ENCODE measurements at places on chromosomes 3 and 15.

GRCh38 chr3:61903931-61904657 lies 342.7 kb downstream of the PTPRG start:
- DNase-seq, result no peak

DNA sequence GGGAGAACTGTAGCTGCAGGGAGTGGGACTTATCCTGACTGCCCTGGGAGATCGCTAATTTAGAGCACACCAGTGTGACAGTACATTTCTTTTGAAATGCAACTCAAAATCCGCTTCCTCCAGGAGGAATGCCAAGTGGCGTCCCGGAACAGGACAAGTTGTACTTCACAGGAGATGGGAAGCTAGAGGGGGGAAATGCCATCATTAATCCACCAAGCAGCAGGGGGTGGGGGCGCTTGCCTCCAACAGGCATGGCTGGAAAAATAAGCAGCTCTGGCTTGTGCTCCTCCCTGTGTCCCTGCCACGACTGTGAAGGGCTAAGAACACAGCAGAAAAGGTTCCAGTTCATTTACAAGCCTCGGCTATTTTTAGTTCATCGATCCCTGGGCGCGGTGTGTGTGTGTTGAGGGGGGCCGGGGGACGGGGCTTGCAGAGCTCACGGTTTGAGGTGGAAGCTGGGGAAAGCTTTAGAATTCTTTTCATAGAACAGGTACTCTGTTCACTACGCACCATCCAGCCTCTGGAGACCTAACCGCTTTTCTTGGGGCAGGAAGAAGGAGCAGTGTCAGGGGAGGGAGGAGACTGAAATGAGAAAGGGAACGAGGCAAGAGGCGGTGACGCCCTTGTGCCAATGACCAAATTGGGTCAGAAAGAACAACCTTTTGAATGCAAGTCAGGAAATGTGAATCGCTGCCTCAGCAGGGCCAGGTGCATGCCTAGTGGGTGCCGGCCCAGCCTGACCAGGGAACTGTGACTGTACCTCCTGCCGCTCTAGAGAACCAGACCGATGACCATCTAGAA lies 51.8 kb upstream of the DGKG start:
- no peak for DNase-seq

DNA sequence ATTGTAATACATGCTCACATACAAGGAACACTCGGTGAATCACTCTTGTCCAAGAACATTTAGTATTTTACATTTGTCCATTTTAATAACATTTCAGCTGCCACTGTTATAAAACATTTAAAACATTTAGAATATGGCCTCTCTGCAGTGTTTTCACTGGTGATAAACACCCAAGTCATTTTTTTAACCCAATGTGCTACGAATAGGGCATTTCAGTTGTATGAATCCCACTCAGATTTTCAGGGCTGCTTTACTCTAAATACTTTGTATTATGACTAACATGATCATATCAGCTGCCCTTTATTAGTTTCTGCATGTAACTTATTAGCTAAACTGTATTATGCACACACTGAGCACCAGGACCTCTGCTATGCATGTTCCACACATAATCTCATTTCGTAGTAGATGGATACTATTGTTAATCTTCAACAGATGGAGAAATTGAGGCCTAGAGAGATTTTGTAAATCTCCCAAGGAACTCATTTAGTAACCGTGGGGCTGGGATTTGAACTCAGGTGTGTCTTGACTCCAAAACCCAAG lies 148.6 kb upstream of the CDIN1 start:
- no peak for DNase-seq

- no peak for DNase-seq
These were observed 138.1 kb downstream of the GREM1 start for GRCh38 chr15:32855942-32856341.

DNA sequence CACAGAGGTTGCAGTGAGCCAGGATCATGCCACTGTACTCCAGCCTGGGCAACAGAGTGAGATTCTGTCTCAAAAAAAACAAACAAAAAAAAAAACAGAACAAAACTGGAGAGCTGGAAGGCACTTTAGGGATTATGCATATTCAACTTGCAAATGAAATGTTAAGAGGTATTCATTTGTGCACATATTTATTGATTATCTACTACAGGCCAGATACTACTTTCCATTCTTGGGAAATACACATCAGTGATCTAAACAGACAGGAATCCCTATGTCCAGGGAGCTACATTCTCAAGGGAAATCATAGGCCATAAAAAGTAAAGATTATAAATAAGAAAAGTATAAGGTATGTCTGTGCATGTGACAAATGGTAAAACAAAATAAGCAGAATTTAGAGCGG lies 322.6 kb downstream of the GABRG3 start:
- no peak for DNase-seq

DNA sequence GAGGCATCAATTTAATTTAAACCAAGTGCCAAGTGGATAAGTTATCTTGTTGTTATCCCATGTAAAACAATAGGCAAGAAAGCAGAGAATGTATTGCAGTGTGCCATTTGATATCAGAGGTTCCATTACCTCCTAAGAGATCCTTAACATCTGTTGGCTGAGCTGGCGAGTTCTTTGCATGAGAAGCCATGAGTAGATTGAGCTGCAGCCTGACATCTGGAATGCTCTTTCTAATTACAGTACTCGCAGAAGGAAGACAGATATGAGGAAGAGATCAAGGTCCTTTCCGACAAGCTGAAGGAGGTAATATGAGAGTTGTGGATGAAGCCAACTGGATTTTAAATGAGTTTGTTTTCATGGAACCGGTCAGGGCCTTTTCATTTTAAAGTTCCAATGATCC lies 19.4 kb downstream of the TPM1 start:
- DNase-seq, result no peak

GRCh38 chr3:43087249-43087776 lies 18.6 kb downstream of the POMGNT2 start:
- DNase-seq, result no peak

Data from KG1 (cell line).